ENCODE measurements at places on chromosomes 4 and X.

DNA sequence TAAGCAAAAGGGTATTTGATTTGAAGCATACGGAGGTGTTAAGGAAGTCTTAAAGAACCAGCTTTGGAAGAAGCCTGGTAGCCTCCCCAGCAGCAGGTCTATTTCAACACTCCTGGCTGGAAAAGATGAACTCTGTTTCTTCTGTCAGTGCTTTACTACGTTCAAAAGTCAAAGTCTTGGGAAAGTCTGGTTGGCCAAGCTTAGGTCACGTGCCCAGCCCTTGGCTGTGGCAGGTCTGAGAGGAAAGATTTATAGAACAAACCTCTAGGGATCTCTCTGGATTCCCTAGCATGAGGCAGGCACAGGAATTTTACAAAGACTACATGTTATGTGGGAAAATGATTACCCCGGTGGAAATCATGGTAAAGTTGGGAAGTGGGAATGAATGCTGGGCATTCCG lies 8.6 kb upstream of the ARHGAP10 start:
- DNase-seq = no peak

DNA sequence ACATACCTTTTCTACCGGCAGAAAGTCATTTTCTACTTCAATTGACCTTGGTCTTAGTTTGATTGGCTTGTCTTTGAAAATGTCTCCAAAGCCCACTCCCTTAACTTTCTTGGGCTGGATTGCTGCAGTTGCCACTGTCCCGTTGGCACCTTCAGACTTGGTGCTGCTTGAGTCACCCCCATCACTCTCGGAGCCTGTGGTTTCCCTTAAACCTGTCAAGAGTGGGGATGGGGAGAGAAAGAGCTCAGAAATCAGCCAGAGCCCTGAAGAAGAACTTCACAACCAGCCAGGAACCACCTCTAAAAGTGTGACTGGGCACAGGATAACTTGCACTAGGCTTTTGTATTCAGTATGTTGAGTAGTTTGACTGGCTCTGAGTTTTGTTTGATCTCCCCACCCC lies 168.5 kb upstream of the MAP3K15 start:
- DNase-seq = no peak

DNA sequence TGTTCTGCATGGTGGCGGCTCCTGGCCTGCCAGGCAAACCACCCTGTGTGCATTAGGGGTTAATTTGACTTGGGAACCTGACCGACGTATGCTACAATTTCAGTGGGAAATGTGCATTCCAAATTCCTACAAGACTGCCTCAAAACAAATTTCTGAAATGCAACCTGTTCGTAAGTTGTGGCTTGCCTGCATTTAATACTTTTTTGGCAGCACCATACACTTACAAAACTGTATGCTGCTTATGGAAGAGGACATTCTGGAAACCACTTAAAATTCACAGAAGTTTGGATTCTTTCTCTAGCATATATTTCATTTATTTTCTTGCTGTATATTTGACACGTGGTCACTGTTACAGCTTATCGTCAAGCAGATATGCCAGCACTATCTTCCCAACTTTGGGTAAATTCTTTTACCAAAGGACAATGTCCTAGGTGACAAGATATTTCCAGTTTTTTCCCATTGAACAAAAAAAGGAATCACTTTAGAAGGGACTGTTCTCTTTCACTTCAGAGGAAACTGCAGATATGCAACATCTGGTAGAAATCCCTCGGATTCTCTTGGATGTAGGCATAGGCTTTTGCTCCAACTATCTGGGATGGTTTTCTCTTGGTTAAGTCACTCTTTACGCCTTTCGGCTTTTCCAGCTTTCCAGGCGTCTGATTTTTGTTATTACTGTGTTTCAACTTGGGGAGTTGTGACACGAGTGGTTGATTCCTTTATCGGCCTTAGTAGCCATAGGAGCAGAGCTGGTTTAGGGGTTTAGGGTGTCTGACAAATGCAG lies 9.7 kb upstream of the TENM3 start:
- DNase-seq = no peak

DNA sequence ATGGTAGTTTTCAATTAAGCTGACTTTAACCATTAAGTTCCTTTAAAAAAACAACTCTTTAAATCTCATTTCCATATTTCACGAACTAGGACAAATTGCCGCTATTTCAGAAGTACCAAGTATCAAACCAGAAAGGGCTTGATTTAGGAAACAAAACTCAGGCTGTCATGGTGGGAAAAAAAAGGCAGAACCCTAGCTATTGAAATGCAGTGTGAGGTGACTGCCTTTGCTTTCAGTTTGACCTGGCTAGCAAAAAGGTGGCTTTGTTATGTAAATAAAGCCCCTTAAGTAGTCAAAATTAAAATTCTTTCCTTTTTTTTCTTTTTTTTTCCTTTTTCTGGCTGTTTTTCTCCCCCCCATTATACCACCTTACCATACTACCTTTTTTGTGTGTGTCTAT lies 40.6 kb upstream of the CYP2U1 start:
- no peak for DNase-seq

GRCh38 chr4:146051223-146051622 lies 112.6 kb upstream of the ZNF827 start:
- DNase-seq = no peak

DNA sequence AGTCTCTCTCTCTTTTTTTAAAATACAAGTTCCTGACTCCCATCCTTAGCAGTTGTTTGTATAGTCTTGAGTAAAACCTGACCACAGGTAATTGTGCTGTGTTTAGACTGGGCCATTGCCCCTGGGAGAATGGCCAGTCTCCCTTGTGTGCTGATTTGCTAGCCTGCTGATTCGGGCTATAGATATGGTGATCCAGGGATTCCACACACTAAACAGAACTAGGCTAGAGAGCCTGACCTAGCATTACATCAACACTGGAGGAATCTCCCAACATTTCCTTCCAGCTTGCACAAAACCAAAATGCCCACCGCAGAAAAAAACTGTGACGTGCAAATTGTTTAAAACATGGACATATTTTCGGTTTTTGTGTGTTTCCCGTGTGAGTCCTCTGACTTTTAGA lies 5.1 kb downstream of the UPRT start:
- DNase-seq = no peak

DNA sequence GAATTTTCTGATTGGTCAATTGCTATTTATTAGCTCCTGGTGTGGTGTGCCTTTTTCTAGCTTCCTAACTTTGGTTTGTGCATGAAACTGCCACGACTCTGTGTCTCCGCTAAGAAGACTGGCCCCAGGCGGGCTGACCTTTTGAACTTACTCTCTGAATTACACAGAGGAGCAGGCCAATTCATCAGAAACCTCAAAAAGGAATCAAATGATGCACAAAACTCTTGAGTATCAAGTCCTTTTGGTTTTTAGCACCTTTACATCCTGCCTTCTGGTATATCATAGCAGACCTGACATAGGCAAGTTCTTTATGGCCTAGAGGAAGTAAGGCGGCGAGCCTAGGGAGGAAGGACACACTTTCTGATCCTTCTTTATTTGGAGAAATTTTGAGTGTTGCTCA lies 17.6 kb downstream of the TKTL1 start:
- DNase-seq = no peak

DNA sequence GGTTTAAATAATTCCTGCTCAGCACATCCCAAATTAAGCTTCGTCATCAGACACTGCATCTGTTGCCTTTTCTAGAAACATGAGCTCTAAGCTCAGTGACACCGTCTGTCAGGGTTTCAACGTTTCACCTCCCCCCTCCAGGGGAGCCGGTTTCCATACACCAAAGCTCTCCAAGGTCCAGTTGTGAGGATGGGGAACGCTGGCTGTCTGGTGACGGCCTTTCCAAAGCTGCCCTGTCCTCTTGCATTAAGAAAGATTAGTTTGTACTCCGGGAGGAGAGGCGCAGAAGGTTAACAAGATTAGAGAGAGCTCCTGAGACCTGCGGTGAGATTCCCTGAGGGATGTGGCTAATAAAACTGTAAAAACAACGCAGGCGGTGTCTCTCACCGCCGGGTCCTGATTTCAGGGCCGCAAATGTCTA lies 43.2 kb downstream of the ASMT start:
- no peak for DNase-seq

DNA sequence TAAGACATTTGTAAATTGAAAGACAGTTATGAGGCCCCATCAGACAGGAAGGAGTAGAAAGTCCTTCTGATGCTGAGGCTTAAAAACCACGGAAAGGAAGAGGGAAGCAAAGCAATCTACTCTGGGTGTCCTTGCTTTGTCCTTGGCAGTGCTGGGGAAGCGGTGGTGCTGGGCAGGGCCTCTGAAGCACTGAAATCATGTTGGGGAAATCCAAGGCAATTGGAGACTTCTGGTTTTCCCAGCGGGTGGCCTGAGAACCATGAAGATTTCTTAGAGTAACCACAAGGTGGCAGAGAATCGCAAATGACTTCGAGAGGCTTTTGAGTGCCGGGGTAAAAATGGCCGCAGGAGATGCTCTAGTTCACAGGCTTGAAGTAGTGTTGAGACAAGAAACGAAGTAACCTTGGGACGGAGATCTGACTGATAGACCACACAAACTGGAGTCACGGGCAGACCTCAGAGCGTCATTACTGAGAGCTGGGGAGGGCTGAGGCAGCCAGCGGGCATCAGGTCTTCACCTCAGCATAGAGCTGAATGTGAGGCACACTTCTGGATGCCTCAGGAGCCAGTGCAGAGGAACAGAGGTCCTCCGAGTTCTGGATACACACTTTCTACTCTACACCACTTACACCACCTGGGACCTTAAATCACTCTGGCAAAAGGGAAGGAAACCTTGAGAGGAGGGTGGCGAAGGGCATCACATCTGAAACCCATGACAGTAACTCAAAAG lies 130.7 kb upstream of the GPRIN3 start:
- no peak for DNase-seq

DNA sequence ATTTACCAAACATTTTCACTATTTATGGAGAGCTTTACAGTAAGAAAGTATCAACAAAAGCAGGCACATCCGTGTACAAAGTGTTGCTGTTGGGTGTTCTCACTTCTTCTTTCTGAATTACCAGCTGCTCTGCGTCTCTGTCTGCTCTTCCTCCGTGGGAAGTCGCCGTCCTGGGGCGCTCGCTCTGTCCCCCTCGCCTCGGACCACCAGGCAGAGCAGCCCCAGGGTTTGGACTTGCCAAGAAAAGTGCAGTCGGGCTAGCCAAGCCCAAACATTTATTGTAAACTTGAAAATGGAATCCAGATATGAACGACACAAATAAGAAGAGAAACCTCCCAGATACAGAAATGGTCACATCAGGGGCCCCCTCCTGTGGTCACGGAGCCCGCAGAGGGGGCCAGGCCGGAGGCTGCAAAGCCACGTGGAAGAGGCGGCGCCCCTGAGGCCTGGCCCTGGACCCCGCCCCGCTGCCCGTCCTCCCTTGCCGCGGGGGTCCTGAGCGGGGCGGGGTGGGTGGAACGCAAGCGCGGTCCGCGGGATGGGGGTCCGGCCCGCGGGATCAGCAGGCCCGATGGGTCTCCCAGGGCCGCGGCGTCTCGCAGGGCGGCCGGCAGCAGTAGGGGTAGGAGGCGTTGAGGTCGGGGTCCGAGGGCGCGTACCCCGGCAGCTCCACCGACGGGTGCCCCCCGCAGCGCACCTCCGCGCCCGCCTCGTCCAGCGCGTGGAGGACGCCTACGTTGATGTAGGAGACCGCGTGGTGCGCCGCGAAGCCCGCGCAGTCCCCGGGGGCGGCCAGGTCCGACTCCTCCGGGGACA lies 1.5 kb downstream of the TMEM271 start:
- no peak for DNase-seq

- DNase-seq = no peak
Observed at GRCh38 chr4:122121593-122121992, 30.5 kb upstream of the BLTP1 start.

DNA sequence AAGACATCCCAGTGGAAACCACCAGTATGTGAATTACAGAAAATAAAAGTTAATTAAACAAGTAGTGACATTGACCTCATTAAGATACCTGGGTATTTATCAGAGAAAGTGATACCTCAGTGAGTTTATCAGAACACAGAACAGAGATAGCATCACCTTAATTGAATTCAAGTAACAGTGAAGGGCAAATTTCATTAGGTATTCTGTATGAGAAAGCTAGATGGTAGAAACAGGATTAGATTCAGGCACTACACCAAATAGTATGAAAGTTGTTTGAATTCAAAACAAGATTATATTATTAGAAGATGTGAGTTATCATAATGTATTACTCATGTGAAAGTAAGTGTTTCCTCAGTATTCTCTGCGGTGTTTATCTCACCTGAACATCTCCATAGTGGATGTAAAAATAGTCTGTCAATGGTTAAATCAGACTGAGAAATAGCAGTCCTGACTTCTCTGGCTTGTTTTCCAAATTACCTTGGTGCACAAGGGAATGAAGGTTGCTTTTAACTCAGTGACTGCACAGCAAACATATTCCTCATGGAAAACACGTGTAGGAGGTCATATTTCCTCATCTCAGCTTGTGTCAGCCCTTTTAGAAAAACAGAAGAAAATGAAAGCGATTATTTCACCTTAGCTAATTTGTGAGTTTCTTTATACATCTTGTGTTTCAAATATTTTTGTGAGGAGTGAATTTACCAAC lies 79.9 kb upstream of the PCDH18 start:
- no peak for DNase-seq

- DNase-seq = no peak
Observed at GRCh38 chrX:6159468-6159867, 69.2 kb downstream of the NLGN4X start.

- DNase-seq = no peak
Observed at GRCh38 chr4:125352521-125352920, 37.8 kb downstream of the FAT4 start.

GRCh38 chr4:56990109-56990905 lies 11.6 kb downstream of the POLR2B start:
- DNase-seq = no peak

DNA sequence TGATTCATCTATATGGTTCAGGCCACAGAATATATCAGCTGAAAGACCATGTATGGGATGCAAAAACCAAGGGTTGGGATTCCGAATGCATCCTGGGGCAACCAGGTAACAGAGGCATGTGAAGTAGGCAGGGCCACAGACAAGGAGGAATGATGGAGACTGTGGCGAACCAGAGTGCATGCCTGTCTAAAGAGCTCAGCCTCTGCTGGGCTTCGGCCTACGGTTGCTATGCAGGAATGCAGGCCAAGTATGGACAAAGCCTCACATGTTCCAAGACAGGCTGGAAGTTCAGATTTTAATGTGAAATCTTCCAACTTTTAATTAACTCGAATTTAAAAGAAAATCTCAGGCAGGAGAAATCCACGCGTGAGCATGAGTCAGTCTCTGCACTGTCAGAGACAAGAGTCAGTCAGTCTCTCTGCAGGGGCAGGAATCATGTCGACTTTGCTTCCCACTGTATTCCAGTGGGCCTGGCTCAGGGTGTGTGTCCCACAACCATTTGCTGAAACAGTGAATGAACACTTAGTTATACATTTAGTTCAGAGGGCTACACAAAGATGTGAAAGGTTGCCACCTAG lies 344.4 kb downstream of the UNC5C start:
- DNase-seq = no peak

Measured in activated naive CD8-positive, alpha-beta T cell treated with anti-CD3 and anti-CD28 coated beads, Interleukin-2, amount 50 U/mL, for 16 hours (primary cell).